Activated naive CD4-positive, alpha-beta T cell (primary cell): ENCODE measurements at places on chromosomes 4 and X.

GRCh38 chrX:18873189-18873791 lies 110.6 kb downstream of the PHKA2 start:
- no peak for DNase-seq

- DNase-seq, result no peak
Observed at GRCh38 chr4:8796096-8796495, 75.5 kb downstream of the HMX1 start.

- DNase-seq, result no peak
Observed at GRCh38 chr4:59612235-59612634, 1587.9 kb upstream of the ADGRL3 start.

DNA sequence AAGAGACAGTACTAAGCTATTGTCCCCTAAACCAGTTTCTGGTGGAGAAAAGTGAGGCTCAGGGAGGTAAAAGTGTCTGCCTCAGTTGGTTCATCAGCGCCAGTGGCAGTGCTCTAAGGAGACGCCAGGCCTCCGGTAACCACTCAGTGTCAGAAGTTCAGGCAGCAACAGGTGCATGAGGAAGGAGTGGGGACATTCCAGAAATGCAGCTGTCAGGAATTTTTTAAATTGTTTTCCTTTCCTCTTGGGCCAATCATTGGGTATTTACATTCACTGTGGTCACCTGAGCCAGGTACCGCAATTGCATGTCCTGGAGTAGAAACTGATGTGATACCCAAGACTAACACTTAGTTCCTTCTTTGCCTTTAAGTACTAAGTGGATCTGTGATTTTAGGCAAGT lies 40.2 kb upstream of the HS3ST1 start:
- no peak for DNase-seq

GRCh38 chrX:9326369-9326768 lies 138.5 kb upstream of the TBL1X start:
- DNase-seq, result no peak

DNA sequence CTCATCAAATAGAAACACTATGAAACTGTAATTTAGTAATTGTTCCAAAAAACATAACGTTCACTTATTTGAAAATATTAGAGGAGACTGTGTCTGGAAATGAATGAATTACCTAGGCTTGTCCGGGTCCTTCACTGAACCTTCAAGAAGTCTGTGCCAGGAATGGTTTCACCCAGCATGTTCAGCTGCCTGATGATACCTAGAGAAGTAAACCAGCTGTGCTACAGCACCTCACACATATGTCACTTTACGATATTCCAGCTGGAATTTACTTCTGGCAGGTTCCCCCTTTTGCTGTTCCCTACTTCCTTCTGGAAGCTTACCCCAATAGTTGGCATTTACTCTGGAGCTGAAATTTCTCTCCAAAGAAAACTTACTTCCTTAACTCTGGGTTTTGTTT lies 906.5 kb downstream of the FAT4 start:
- DNase-seq, result no peak

DNA sequence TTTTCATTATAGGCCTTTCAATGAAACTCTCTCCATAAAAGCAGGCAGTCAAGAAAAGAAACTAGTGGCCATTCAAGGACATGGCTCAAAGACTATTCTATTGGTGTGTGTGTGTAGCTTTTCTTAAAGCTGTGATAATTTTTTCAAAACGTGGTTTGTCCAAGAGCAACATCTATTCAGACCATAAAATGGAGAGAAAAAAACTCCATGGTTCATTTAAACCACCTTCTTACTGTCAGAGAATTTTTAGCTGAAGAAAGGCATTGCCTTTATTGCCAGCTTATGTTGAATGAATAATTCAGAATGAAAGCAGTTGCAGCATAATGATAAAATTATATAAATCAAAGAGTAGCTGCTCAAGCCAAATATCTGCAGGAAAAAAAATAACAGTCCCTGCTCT lies 325.5 kb downstream of the PCDH18 start:
- DNase-seq, result no peak

DNA sequence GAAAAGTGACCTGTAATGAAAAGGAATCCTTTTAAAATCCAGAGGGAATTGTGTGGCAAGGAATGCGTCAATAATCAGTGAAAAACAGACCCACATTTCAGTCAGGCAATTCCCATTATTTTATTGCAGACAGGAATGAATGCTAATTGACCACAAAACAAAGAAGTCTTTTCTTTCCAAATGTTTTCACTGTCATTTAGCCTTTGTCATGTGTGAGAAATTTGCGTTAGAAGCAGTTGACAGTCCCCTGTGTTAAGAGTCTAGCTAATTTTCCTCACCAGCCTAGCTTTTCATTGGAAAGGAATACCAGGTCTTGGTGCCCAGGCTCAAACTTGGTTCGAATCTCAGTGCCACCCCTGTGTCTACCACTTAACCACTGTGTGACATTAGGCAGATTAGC lies 83.4 kb downstream of the KIT start:
- DNase-seq, result no peak

DNA sequence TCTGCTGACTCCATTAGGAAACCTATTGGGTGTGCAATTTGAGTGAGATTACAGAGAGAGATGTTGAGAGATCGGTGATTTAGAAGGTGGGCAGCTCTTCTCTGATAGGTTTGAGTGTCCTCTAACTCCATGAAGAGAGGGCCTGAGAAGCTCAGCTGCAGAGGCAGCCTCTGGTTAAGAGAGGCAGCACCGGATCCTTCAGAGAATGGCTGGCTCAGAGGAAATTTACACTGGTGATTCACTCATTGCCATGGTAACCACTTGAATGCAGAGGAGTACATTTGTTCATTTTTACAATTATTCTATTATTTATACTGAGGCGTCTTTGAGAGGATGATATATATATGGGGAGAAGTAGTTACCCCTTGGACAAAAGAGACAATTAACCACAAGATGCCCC lies 171.7 kb downstream of the PDGFRA start:
- no peak for DNase-seq

GRCh38 chr4:38046727-38047489 lies 86.7 kb downstream of the PTTG2 start:
- no peak for DNase-seq

- no peak for DNase-seq
Observed at GRCh38 chrX:25754399-25754798, 383.7 kb upstream of the MAGEB18 start.

DNA sequence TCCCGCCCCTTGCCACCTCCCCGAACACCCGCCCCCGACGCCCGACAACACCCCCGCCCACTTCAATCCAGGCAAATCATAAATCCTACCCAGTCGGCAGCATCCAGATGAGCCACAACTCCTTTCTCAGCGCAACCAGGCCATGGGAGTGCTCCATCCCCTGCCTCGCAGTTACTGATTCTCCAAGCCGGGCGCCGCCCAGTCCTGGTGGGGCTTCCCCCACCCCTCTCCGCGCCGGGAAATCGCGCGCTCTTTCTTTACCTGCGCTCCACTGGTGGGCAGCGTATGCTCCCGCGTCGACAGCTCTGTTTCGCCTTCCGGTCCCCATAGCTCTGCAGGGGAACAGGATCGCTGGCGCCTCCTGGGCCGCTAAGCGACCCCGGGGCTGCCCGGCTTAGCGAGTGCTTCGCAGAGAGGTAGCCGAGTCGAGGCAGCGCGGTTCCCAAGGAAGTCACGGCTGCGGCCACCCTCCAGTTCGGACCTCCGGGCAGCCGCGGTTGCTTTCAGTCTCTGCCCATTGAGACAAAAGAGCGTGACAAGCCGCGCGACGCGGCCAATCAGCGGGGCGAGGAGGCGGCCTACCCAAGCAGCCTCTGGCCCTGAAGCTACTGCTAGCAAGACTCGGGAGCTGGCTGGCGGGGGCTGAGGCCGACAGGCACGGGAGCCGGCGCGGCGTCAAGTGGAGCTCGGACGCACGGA lies 43.7 kb upstream of the TMSB15B start:
- DNase-seq, result peak; percentile 26

DNA sequence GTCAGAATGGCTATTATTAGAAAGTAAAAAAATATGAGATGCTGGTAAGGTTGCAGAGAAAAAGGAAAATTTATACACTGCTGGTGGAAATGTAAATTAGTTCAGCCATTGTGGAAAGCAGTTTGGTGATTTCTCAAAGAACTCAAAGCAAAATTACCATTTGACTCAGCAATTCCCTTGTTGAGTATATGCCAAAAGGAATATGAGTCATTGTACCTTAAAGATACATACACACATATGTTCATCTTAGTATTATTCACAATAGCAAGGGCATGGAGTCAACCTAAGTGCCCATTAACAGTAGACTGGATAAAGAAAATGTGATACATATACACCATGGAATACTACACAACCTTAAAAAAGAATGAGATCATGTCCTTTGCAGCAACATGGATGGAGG lies 148.2 kb downstream of the COMMD8 start:
- DNase-seq, result no peak

DNA sequence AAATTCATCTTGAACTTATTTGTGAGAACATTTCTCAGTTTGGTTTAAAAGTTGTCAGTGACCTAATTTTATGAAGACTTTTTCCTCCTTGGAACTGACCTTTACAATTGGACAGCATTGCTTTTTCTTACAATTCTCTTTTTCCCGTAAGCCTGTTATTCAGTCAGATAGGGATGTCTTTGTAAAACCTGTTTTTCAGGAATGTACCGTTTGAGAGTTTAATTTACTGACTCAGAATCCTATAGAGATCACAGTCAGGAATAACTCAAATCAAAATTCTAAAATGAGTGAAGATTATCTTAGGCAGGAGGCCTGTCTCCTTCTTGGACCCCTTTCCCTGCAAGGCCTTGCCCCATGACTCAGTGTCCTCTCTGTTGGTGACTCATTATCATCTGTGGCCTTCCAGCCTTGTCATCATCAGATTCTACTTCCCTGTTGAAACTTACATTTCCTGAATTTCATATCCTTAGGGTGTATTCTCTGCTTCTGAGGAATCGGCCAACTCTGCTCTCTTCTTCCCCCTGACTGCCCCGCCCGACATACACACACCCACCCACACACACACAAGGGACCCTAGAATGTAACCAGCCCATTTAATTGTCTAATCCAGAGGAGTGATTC lies 99.8 kb downstream of the ARHGAP10 start:
- no peak for DNase-seq

DNA sequence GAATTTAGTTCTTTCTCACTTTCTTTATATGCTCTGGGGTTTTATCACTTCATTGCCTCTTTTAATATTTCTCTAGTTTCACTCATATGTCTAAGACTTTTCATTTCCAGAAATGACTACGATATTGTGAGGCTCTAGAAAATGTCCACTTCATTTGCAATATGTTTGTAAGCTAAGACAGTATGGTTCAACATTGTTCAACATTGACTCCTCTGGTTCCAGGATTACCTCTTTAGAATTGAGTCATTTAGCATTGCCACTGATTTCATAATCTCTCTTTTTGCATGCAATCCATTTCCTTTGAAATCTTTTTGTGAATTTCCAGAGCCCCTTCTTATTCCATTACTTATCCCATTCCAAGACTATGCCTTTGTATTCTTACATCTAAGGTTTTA lies 32.3 kb downstream of the BBS12 start:
- DNase-seq, result no peak

DNA sequence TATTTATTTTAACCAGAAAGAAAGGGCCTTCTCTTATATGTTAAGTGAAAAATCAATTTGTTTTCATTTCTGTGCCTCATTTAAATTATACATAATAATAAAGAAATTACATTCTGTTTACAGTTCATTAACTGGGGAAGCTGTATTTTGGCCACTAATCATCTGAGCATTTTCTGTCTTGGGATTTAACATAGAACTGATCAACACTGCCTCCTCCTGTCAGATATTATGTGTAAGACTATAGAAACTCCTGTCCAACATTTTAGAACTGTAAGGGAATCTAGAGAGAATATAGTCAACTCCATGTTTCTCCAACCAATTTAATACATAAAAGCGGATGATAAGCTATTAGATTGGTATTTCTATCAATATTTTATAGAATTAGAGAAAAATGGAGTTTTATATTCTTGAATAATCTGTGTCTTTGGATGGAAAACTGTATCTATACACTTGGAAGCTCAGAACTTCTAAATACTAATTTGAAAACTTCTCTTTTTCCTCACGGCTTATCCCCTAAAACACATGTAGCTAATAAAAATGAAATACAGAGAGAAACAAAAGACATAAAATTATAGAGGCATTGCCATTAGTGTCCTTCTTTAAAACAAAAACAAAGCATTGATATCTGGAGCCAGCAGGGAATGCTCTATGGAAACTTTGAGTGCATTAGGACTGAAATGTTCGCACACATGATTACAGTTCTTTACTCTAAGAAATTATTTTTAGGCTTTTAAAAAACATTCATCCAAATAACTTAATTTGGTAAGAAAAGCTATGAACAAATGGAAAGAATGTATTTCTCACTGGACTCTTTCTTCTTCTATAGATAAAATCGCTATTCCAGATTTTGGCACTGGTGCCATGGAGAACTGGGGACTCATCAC lies 33.1 kb downstream of the ENPEP start:
- DNase-seq, result no peak

GRCh38 chr4:72505314-72505744 lies 63.7 kb downstream of the ADAMTS3 start:
- no peak for DNase-seq

DNA sequence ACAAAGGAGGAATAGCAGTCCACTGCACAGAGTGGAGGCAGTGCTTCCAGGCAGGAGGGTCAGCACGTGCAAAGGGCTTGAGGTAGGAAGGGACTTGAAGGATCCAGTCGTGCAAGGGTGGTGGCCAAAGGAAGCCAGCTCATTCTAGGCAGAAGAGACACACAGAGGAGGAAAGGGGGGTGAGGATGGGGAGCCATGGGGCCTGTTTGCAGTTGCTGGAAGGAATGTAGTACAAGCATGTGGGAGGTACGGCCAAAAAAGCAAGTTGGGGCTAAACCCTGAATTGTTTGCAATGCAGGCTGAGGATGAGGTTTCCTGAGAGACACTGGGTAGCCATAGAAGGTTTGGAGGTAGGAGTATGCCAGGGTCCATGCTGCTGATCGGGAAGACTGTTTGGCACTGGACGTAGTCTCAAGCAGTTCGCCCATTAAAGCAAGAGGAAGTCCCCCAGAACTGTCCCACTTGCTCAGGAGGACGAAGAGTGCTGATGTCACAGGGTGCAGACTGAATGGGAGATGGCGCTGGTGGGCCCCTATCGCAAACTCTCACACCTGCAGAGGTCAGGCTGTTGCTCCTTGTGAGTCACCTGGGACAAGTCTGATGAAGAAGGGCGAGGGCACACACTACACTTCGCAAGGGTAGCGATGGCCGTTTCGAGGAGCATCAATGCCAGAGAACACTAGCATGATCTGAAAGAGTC lies 9.1 kb upstream of the MAN2B2 start:
- DNase-seq, result no peak

GRCh38 chr4:1983846-1984405 lies 24.8 kb downstream of the NELFA start:
- no peak for DNase-seq

GRCh38 chr4:80062527-80062926 lies 10.5 kb downstream of the ANTXR2 start:
- no peak for DNase-seq

DNA sequence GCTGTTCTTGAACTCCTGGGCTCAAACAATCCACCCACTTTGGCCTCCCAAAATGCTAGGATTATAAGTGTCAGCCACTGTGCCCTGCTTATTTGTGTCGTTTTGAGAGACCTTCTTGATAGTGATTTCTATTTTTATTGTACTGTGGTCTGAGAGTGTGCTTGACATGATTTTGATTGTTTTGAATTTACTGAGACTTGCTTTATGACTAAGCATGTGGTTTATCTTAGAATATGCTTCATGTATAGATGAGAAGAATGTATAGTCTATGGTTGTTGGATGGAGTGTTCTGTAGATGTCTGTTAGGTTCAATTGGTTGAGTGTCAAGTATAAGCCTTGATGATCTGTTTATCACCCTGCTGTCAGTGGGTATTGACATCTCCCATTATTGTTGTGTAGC lies 789.3 kb downstream of the IL1RAPL1 start:
- no peak for DNase-seq
